Spleen (tissue), 13 donors: ENCODE measurements at places on chromosomes 12 and 14. TPM values are rescaled to one million over a fixed set of nuclear protein-coding genes. Genes with fewer than 3 reads are reported as not detected.

DNA sequence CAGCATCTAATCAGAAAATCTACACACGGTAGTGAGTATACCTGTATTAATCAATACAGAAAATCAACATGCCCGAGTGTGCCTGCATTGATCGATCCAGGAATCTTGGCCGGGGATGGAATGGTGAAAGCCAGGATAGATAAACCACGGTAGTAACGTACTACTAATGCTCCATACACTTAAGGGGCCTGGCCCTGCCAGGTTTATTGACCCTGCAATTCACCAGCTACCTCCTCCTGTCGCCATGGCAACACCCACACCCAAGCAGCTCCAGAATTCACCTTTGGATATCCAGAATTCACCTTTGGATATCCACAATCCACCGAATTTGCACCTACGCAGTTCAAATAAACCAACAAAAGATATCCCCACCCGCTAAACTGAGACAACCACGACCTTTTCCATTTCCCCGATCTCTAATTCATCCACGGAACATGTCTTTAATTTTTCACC is 14.8 kb upstream of the CALM1 start:
- no peak for DNase-seq

GRCh38 chr14:67232066-67232465 is 9.2 kb upstream of the PALS1 start:
- no peak for DNase-seq

GRCh38 chr14:99479160-99479905 is 1.3 kb downstream of the SETD3 start:
- DNase-seq = no peak

DNA sequence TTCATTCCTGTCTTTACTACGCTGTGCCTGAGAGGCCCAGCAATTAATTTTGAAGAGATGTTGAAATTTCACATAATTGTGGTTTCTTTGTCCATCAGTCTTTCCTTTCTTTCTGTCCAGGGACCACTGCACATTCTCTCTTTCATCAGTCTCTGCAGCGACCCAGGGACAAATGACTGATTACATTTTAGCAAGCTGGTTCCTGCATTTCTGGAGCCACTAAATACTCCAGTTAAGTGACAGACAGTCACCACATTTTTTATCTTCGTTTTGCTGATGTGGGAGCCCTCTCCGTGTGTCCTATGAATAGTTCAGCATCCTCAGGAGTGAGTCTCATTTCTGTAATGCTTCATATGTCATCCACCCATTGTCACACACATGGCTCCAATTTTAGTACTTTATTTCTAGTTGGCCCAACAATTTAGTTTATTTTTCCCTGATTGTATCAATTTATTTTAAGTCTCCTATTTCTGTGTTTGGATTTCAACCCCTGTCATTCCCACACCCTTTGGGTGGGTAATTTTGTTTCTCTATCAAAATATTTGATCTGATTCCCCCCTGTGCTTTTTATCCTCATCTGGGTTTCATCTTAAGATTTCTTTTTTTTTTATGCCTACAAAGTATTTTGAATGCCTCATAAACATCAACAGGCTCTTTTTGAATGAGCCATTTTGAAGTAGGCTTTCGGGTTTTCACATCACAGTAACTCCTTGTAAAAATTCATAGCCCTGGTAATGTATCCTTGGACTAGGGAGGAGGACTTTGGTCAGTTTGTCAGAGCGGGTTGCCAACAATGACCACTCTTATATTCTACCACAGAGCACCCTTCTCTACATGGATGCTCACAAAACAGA is 1196.5 kb downstream of the GALC start:
- no peak for DNase-seq

DNA sequence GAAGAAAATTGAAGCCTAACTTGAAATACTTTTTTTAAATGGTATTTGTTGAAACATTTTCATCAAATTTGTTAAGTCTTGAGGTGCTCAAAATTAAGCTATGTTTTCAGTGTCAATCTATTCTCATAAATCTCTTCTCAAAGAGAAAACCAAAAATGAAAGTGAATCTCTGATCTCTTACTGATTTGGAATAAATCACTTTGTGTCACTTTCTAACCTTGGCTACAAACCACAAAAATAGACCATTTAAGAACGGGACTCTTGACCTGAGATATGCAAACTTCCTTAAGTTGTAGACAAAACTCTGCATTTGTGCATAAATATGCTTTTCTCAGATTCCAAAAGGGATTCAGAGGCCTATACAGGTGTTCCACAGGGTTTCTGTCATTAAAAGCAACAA is 192.9 kb downstream of the SEC23A start:
- DNase-seq = no peak

DNA sequence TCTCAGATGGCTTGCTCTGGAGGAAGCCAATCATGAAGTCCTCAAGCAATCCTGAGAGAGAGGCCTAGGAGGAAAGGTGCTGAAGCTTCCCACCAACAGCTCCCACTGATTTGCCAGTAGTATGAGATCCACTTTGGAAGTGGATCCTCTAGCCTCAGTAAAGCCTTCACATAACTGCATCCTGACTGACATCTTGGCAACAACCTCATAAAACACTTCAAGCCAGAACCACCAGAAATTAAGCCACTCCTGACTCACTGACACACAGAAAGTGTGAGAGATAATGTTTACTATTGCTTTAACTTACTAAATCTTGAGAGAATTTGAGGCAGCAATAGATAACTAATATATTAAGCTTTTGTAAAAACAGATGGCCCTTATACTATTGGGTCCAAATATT is 11.7 kb upstream of the TMX1 start:
- DNase-seq = no peak

AMDHD1 gene
- polyA plus RNA-seq = 2.3 TPM

DNA sequence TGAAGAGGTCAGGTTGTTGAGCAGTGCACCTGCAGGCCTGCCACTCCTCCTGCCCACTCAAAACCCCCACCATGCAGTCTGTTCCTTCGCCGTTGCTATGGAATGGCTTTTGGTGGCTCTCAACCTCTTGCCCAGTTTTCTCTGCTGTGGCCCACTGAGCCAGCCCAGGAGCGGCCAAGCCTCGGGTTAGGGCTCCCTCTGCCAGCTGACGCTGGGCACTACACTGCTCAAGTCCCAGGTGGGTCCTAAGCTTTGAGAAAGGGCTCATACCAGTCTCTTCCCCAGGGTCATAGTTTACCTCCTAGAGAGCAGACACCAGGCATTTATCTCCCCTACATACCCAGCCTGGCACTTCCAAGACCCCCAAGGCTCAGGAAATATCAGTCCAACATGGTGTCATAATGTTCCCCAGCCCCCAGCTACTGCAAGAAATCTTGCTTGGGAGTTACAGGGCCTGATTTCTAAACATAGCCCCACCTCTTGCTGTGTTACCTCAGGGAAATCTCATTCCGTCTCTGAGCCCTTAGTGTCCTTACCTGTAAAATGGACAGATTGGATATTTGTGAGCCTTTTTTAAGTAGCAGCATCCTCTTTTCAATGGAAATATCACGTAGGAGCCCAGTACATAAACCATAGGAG is 59.4 kb downstream of the TSPAN11 start:
- no peak for DNase-seq

DNA sequence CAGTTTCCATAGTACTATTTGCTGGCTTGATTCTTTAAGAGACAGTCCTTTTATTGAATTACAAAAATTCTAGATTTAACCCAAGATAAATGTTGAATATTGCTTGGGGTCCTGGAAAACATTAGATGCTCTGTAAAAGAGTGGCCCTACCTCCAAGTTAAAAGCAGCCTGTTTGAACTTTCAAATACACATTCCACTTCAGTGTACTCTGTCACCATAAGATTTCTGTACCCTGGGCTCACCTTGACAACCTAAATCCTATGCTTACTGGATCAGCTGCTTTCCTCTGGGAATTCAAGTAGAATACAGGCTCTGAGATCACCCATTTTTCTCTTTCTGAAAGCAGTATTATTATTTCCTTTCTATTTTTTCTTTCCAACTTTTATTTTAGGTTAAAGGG is 107.7 kb upstream of the DCN start:
- DNase-seq = no peak

DNA sequence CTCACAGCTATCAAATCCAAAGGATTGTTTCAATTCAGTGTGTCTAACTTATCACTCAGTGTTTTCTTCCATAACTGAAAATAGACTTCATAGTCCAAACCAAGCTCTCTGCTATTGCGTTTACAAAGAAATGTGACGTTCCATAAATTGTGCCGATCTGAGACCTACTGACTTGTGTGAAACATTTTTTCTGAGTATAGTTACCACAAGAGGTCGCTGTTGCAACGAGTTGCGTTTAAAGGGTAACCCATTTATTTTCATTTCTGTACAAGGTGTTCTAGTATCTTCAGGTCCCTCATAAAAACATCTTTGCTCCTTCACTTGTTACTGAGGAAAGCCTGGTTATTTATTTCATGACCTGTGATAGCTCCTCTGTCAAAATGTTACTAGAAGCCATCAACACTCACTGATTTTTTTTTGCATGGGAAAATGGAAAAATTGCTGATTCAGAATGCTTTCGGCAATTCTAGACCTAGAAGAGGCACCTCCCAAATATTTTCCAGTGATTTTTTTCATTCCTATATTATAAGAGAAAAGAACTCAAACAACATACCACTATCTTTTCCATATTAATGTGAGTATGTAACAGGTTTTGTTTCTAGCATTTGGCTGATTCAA is 60.9 kb upstream of the OR4E1 start:
- DNase-seq = no peak

GPRC5A gene
- polyA plus RNA-seq = 0.18 TPM

DNA sequence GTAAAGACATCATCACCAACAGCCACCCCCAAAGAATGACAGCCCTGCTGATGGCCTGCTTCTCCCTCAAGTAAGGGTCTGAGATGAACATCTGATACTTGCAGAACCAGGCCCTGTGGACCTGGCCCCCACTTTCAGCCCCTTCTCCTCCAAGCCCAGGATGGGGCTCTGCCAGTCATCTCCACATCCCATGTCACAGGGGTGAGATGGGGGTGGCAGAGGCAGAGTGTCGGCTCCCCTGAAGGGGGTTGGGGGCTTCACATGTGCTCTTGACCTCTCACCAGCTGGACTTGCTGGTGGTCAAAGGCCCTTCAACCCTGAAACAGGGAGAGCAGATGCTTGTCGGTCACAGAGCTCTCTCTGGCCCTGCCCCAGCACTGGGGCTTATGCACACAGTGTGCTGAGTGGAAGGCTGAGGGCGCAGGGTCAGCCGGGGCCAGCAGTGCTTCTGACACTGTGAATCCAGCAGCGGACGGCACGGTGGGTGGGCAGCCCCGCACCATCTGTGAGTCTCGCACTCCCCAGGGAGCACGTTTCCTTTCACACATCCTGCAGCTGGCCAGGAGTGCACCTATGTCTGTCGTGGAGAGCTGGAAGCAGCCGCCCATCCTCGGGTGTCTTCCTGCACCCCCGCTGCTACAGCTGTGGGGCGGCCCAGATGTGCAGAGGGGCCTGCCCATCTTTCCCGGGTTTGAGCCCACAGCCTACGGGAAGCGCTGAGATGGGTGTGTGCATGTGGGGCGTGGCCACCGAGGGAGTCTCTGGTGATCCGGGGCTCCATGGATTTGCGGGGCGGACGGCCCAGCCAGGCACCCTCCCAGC is 94.3 kb downstream of the ADGRD1 start:
- peak; percentile 68 for DNase-seq

BHLHE41 gene
- 8.7 TPM for polyA plus RNA-seq

- peak; percentile 71 for DNase-seq
Measured at GRCh38 chr14:33839193-33840076, 111.4 kb downstream of the EGLN3 start.

- DNase-seq = no peak
Measured at GRCh38 chr12:81998761-81999378, 239.7 kb upstream of the PPFIA2 start.

GRCh38 chr14:81886588-81886987 is 352.9 kb upstream of the SEL1L start:
- no peak for DNase-seq

TRMT5 gene
- polyA plus RNA-seq = 5.1 TPM

- DNase-seq = no peak
Measured at GRCh38 chr12:119204671-119205285, 26.0 kb downstream of the HSPB8 start.

DNA sequence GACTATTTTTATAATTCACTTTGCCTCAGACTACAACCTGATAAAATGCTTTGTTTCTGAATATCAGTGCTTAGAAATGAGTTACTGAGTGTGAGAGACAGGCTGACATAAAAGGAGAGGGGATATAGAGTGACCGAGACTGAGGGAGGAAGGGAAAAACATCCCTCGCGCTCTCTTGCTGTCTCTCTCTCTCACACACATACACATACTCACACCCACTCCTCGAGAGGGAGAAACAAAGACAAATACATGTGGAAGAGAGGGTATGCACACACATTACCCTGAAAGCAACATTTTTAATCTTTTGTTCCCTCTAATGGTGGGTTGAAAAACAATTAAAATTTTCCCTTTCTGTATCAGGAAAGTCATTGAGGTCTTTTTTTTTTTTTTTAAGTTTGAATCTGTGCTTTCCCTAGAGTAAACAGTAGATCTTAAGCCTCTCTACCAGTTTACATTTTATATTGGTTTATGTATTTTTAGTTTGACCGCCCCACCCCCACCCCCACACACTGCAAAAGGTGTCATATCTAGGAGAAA is 45.3 kb downstream of the FRS2 start:
- DNase-seq = no peak

- DNase-seq = no peak
Measured at GRCh38 chr12:9034095-9034494, 44.7 kb downstream of the KLRG1 start.

GRCh38 chr14:21001218-21001617 is 2.1 kb downstream of the SLC39A2 start:
- DNase-seq = no peak

- no peak for DNase-seq
Measured at GRCh38 chr12:2627076-2627834, 167.5 kb upstream of the FKBP4 start.

TULP3 gene
- 6.8 TPM for polyA plus RNA-seq
